ENCODE measurements at places on chromosomes 3 and 15. TPM values are rescaled to one million over a fixed set of nuclear protein-coding genes. Genes with fewer than 3 reads are reported as not detected.
A peak's percentile ranks its signal among the peaks of the same experiment; 100 is the strongest.

DNA sequence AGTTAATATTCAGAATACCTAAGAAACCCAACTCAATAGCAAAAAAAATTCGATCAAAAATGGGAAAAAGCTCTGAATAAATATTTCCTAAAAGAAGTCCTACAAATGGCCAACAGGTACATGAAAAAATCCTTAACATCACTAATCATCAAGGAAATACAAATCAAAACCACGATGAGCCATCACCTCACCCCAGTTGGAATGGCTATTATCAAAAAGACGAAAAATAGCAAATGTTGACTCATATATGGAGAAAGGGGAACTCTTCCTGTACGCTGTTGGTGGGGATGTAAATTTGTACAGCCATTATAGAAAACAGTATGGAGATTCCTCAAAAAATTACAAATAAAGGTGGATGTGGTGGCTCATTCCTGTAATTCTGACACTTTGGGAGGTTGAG is 29.6 kb upstream of the SGO1 start:
- H3K27me3 ChIP-seq: no peaks in the 10 kb centered on the region
- H3K36me3 ChIP-seq: no peaks in the 10 kb centered on the region
- H3K4me3 ChIP-seq: no peak overlapping the region
- H3K27ac ChIP-seq: no peak overlapping the region
- no peak for DNase-seq
- H3K4me1 ChIP-seq: no peaks in the 10 kb centered on the region

DNA sequence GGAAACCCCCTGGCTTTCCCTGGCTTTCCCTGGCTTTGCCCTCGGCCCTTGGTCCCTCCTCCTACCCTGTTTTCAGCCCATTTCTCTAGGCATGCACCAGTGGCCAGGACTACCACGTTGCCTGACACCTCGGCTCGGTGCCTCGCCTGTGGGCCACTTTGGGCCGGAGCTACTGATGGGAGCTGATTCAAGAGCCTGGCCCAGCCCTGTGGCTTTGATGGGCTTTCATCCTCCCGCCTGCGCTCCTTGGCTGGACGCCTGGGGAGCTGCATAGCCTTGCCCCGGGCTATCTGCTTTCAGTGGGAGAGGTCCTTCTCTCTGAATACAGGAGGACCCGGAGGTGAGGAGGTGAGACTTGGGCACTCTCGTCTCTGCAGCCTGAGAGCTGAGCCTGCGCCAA is 192.7 kb upstream of the HES1 start:
- no peaks in the 10 kb centered on the region for H3K27me3 ChIP-seq
- DNase-seq: no peak
- H3K4me1 ChIP-seq: no peaks in the 10 kb centered on the region
- H3K4me3 ChIP-seq: no peak overlapping the region
- H3K36me3 ChIP-seq: no peaks in the 10 kb centered on the region
- no peak overlapping the region for H3K27ac ChIP-seq

GRCh38 chr3:13106308-13107001 is 33.2 kb upstream of the IQSEC1 start:
- peaks cover 18% of the 10 kb centered on the region for H3K27me3 ChIP-seq
- no peak overlapping the region for H3K27ac ChIP-seq
- H3K4me3 ChIP-seq: no peak overlapping the region
- no peaks in the 10 kb centered on the region for H3K4me1 ChIP-seq
- no peaks in the 10 kb centered on the region for H3K36me3 ChIP-seq

DNA sequence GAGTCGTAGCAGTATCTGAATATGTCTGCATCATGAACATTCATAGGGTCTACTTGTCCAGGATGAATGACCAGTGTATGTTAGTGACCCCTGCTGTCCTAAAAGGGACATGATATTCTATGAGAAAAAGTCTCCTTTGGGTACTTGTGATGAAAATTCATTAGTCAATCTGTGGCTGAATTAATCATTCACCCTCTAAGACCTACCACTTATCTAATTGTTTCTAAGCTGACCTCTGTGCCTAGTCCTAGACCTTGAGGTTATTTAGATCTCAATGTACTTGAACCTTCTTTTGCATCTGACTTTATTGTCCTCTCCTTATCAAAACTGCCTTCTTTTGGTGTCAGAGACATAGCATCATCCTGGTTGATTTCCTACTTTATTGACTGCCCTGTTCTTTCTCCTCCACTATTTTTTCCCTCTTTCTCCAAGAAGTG is 799.3 kb downstream of the DIPK2A start:
- DNase-seq: no peak
- no peaks in the 10 kb centered on the region for H3K4me1 ChIP-seq
- no peaks in the 10 kb centered on the region for H3K27me3 ChIP-seq
- H3K27ac ChIP-seq: no peak overlapping the region
- H3K4me3 ChIP-seq: no peak overlapping the region

DNA sequence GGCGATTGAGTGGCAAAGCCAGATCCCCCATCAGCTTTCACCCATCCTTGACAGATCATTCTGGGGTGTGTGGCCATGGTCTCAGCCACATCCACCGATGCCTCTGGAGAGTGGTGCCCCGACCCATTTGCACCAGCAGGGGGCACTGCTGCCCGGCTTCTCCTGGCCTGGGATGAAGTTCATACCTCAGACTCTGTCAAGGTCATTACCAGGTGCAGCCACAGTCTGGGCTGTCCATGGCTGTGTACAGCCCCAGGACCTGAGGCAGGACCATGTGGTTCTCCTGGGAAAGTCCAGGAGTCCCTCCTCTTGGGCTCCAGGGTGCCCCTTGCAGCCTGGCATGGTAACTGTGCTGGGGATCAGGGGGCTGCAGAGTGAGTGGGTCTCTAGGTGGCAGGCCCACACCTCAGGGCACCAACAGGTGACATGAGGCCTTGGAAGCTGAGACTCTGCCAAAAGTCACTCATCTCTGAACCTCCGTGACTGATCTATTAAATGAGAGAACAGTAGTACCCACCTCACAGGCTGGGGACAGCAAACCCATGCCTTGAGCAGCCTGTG is 67.2 kb downstream of the CACNA2D2 start:
- peaks cover 7% of the 10 kb centered on the region for H3K4me1 ChIP-seq
- H3K4me3 ChIP-seq: no peak overlapping the region
- H3K36me3 ChIP-seq: no peaks in the 10 kb centered on the region
- H3K27ac ChIP-seq: no peak overlapping the region
- peak; percentile 76 for DNase-seq
- H3K27me3 ChIP-seq: no peaks in the 10 kb centered on the region

- peaks cover 5% of the 10 kb centered on the region for H3K27me3 ChIP-seq
- H3K4me1 ChIP-seq: peaks cover 9% of the 10 kb centered on the region
- no peaks in the 10 kb centered on the region for H3K36me3 ChIP-seq
- DNase-seq: no peak
These were observed 4.6 kb upstream of the FAM43A start for GRCh38 chr3:194680888-194681615.

GRCh38 chr15:58551764-58552504 is 120.1 kb downstream of the LIPC start:
- DNase-seq: no peak
- no peaks in the 10 kb centered on the region for H3K36me3 ChIP-seq
- peaks cover 29% of the 10 kb centered on the region for H3K4me1 ChIP-seq
- no peak overlapping the region for H3K4me3 ChIP-seq

GRCh38 chr3:182063742-182064141 is 352.0 kb downstream of the SOX2 start:
- no peaks in the 10 kb centered on the region for H3K27me3 ChIP-seq
- H3K36me3 ChIP-seq: no peaks in the 10 kb centered on the region
- no peaks in the 10 kb centered on the region for H3K4me1 ChIP-seq
- no peak for DNase-seq

DNA sequence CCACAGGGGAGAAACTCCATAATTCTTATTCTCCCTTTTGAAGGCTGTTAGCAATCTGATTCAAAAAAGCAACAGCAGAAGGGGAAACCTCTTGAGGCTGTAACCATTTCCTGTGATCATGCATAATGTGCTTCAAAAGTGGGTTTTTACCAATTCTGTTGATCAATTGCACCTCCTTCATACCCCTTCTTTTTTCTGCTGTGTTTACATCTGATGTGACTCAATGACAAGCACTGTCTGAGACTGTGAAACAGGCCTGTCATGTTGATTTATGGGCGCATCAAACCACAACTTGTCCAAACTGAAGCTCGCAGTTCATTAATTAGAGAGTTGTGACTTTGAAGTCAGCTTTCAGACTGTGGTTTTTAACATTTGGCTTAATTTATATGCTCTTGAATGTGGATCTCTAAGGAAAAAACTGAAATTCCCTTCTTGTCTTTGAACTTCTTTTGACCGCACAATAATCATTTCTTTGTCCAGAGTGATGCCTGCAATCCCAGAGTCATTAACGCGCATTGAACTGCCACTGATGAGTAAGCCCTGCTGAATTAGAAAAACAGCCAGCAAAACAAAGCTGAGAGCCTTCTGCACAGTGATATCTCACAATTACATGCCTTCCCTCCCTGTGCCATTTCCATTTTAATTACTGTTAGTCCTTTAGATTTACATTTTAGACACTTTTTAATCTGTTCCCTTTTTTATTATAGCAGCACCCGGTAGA is 532.8 kb downstream of the FOXP1 start:
- no peak overlapping the region for H3K4me3 ChIP-seq
- H3K27ac ChIP-seq: peak overlapping the region; percentile 64
- H3K36me3 ChIP-seq: no peaks in the 10 kb centered on the region
- DNase-seq: no peak

DNA sequence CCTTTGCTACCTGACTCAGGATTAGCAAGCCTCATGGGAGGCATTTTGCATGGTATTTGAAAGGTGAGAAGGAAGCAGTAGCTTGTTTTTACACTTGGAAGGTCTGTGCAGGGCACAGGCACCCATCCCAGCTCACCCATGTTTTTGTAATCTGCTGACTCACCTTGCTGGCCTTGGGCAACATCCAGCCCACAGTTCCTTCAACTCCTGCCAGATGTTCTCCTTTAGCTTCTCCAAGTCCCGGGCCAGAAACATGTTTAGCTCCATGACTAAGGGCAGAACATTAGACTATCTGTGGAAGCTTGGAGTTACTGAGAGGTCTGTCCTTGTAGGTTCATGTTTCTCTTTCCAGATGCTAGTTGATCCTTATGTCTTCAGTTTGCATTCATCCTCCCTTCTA is 12.4 kb upstream of the ZNF770 start:
- no peak for DNase-seq
- no peaks in the 10 kb centered on the region for H3K27me3 ChIP-seq
- no peaks in the 10 kb centered on the region for H3K4me1 ChIP-seq
- H3K27ac ChIP-seq: peak overlapping the region; percentile 37
- H3K36me3 ChIP-seq: no peaks in the 10 kb centered on the region

- no peaks in the 10 kb centered on the region for H3K36me3 ChIP-seq
- H3K4me1 ChIP-seq: no peaks in the 10 kb centered on the region
- H3K27ac ChIP-seq: no peak overlapping the region
- no peaks in the 10 kb centered on the region for H3K27me3 ChIP-seq
- DNase-seq: no peak
These were observed 431.2 kb upstream of the RGMA start for GRCh38 chr15:93520206-93520605.

DNA sequence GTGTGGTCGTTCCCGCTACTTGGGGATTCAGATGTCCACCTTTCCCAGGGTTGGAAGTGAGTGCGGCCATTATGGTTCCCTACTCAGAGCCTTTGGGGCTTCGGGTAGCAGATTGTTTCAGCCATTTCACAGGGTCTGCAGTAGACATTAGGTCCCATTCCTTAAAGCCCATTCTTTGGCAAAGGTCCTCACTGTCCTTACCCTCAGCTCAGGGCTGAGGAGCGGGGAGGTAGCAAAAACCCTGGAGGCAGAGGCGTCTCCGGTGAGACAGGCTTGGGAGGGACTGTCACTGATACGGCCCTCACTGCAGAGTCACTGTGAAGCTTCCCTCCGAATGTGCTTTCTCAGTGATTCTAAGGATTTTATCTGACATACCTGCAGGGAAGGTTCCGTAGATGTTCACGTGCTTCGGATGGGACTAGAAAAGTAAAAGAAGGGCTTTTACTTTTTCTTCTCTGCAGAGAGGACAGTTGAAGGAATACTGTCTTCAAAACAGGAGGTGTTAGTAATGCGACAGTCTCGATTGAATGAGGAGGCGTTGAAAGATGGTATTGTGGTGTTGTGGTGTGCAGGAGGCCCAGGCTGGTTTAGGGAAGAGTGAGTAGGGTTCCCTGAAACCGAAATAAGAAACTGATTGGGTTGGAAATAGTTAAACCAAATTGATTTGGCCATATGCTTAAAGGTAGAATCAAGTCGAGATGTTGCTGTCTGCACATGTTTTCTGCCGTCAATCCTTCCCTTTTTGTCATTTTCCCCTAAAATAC is 630 bp downstream of the ATP6V1A start:
- peak overlapping the region; percentile 97 for H3K27ac ChIP-seq
- peaks cover 67% of the 10 kb centered on the region for H3K4me1 ChIP-seq

- H3K27ac ChIP-seq: no peak overlapping the region
- H3K27me3 ChIP-seq: peaks cover 6% of the 10 kb centered on the region
- DNase-seq: no peak
- H3K4me1 ChIP-seq: no peaks in the 10 kb centered on the region
- no peak overlapping the region for H3K4me3 ChIP-seq
- no peaks in the 10 kb centered on the region for H3K36me3 ChIP-seq
These were observed 25.4 kb downstream of the CFAP100 start for GRCh38 chr3:126419886-126420786.

- no peaks in the 10 kb centered on the region for H3K27me3 ChIP-seq
- H3K27ac ChIP-seq: no peak overlapping the region
- H3K4me3 ChIP-seq: no peak overlapping the region
- no peak for DNase-seq
- H3K36me3 ChIP-seq: peaks cover 5% of the 10 kb centered on the region
- peaks cover 4% of the 10 kb centered on the region for H3K4me1 ChIP-seq
These were observed 120.8 kb downstream of the STAG1 start for GRCh38 chr3:136631424-136631823.

GRCh38 chr3:183317886-183318865 is 65.1 kb downstream of the B3GNT5 start:
- DNase-seq: no peak
- H3K27ac ChIP-seq: peak overlapping the region; percentile 4
- no peaks in the 10 kb centered on the region for H3K27me3 ChIP-seq

GRCh38 chr3:158220575-158220974 is 110.7 kb downstream of the RSRC1 start:
- no peak overlapping the region for H3K27ac ChIP-seq
- no peaks in the 10 kb centered on the region for H3K36me3 ChIP-seq
- H3K4me3 ChIP-seq: no peak overlapping the region
- H3K4me1 ChIP-seq: no peaks in the 10 kb centered on the region
- no peak for DNase-seq
- no peaks in the 10 kb centered on the region for H3K27me3 ChIP-seq

DNA sequence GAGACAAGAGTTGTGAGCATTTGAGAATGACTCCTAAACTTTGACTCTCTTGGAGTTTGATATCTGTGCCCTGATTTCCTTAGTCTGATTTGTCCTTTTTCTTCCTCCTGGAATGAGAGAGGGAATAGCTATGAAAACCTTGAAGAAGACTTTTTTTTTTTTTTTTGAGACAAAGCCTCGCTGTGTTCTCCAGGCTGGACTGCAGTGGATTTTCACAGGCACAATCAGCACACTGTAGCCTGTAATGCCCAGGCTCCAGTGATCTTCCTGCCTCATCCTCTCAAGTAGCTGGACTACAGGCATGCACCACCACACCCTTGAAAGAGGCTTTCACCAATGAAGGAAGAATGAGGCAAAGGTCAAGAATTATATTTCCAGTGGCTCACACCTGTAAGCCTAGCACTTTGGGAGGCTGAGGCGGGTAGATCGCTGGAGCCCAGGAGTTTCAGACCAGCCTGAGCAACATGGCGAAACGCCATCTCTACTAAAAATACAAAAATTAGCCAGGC is 10.3 kb upstream of the ARGFX start:
- no peak overlapping the region for H3K27ac ChIP-seq
- no peaks in the 10 kb centered on the region for H3K4me1 ChIP-seq
- no peak for DNase-seq
- no peak overlapping the region for H3K4me3 ChIP-seq
- H3K36me3 ChIP-seq: no peaks in the 10 kb centered on the region

GPR15 gene
- polyA plus RNA-seq: not detected

CFAP161 gene
- polyA plus RNA-seq: 12.2 TPM

SACM1L gene
- 85.9 TPM for polyA plus RNA-seq

NR1I2 gene
- 0.91 TPM for polyA plus RNA-seq

CLDN11 gene
- polyA plus RNA-seq: 10.5 TPM

UBXN7 gene
- 41.9 TPM for polyA plus RNA-seq

C3orf49 gene
- 0.96 TPM for polyA plus RNA-seq

FBXW12 gene
- 0.24 TPM for polyA plus RNA-seq

All from left lung (tissue), 14 donors.